MCF 10A (cell line): ENCODE measurements at places on chromosomes 5 and 9. TPM values are rescaled to one million over a fixed set of nuclear protein-coding genes. Genes with fewer than 3 reads are reported as not detected.

Gene GARIN3
- total RNA-seq, result not detected in 2 replicates

Gene BTNL3
- total RNA-seq, result not detected in 2 replicates

Gene BSPRY
- 0.17 and 0.21 TPM in 2 replicates for total RNA-seq

Gene CTNNA1
- 519 and 638 TPM in 2 replicates for total RNA-seq

Gene TSSK1B
- total RNA-seq, result 0.35 and 0.39 TPM in 2 replicates

Gene SCGB3A2
- not detected in 2 replicates for total RNA-seq

Gene SLC9A3
- 0.93 and 1.0 TPM in 2 replicates for total RNA-seq

- peak overlapping the region; percentile 63 for H3K27ac ChIP-seq
- H3K4me1 ChIP-seq, result peaks cover 40% of the 10 kb centered on the region
- H3K27me3 ChIP-seq, result no peaks in the 10 kb centered on the region
These were observed 82.9 kb downstream of the RXRA start for GRCh38 chr9:134408939-134409737.

DNA sequence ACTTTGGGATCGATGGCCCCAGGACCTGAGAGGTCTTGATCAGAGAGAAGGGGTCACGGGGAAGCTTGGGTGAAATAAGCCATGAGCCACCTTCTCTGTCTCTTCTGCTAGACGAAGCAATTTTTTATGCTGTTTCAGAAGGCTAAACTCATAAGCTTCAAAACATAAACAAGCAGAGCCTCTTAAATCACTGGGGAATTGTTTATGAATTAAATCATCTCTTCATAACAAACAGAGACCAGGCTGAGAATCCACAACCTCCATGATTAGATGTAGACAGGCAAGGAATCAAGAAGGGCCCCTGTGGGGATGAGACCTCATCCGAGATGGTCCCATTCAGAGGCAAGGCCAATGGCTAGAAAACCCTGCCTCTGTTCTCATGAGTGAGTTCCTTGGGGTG is 21.7 kb upstream of the TCOF1 start:
- H3K36me3 ChIP-seq, result no peaks in the 10 kb centered on the region
- no peaks in the 10 kb centered on the region for H3K27me3 ChIP-seq
- H3K27ac ChIP-seq, result no peak overlapping the region
- no peaks in the 10 kb centered on the region for H3K4me1 ChIP-seq

- no peak for DNase-seq
- H3K27me3 ChIP-seq, result no peaks in the 10 kb centered on the region
- no peaks in the 10 kb centered on the region for H3K4me1 ChIP-seq
These were observed 128.4 kb downstream of the PARP8 start for GRCh38 chr5:50794812-50795211.

GRCh38 chr5:80736730-80737129 is 81.9 kb upstream of the DHFR start:
- H3K4me3 ChIP-seq, result no peak overlapping the region
- no peaks in the 10 kb centered on the region for H3K4me1 ChIP-seq
- DNase-seq, result peak; percentile 69
- H3K27me3 ChIP-seq, result no peaks in the 10 kb centered on the region

- peaks cover 36% of the 10 kb centered on the region for H3K4me1 ChIP-seq
- peaks cover 38% of the 10 kb centered on the region for H3K27me3 ChIP-seq
- H3K4me3 ChIP-seq, result no peak overlapping the region
- no peaks in the 10 kb centered on the region for H3K36me3 ChIP-seq
These were observed 192.3 kb downstream of the TLE1 start for GRCh38 chr9:81497091-81497490.

GRCh38 chr9:122777935-122778627 is 10.7 kb upstream of the OR5C1 start:
- H3K27me3 ChIP-seq, result peaks cover 5% of the 10 kb centered on the region
- peak overlapping the region; percentile 37 for H3K27ac ChIP-seq
- H3K4me1 ChIP-seq, result peaks cover 17% of the 10 kb centered on the region
- H3K4me3 ChIP-seq, result no peak overlapping the region

DNA sequence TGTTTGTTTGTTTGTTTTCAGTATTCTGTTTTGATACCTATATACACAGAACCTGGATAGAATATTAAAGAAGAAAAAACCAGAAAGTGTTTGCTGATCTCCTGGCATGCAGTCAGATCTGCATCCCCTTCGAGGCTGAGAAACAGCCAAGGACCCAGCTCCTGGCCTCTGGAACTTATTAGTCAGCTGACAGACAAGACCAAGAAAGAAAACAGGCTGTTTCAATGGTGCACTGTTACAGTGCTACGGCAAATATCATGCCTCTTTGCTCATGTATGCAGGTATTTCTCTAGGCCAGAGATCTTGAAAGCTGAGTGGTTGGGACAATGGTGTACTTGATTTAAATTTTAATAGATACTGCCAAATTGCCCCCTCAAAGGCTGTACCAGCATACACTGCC is 95.0 kb downstream of the C5orf15 start:
- peaks cover 60% of the 10 kb centered on the region for H3K27me3 ChIP-seq
- H3K4me3 ChIP-seq, result no peak overlapping the region
- H3K36me3 ChIP-seq, result no peaks in the 10 kb centered on the region
- DNase-seq, result no peak
- H3K4me1 ChIP-seq, result no peaks in the 10 kb centered on the region

DNA sequence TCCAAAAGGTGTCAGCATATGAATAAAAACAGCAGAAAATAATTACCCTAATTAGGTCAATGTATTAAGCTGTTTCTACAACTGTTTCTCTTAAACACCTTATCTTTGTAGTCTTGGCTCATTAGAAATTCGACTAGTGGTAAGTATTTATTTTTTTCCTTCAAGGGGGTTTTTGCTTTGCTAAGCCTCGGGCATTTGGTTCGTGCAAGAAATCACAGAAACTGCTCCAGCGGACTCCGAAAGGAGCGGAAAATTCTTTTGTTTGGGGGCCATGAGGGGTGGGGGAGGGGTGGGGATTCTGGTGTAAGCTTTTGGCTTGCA is 757 bp downstream of the ZBED3 start:
- H3K4me1 ChIP-seq, result peaks cover 11% of the 10 kb centered on the region
- peak overlapping the region; percentile 86 for H3K4me3 ChIP-seq
- peaks cover 18% of the 10 kb centered on the region for H3K36me3 ChIP-seq
- H3K27me3 ChIP-seq, result no peaks in the 10 kb centered on the region
- no peak for DNase-seq

DNA sequence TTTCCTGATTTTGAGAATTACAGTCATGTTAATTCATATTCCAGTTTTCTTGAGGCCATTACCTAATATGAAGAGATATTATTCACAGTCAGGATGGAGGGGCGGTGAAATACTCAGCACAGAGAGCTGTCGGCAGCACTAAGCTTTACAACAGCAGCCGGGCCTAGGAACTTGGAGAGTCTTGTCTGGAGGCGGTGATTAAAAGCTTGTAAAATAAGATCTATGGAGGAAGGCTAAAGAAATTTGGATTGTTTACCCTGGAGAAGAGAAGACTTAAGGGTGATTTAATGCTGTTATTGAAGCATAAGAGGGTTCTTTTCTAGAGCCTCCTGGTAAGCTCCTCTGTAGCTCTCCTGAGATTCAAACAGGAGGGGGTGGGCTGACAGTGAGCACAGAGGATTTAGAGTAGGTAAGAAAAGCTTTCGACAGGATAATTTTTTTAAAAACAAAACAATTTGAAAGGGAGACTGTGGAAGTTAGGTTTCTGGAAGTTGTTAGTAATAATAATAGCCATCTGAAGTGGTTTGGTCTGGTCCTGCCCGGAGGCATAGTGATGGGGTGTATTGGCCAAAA is 406.3 kb upstream of the ADAMTSL1 start:
- H3K27me3 ChIP-seq, result peaks cover 28% of the 10 kb centered on the region
- no peak overlapping the region for H3K27ac ChIP-seq
- H3K36me3 ChIP-seq, result no peaks in the 10 kb centered on the region
- DNase-seq, result no peak

DNA sequence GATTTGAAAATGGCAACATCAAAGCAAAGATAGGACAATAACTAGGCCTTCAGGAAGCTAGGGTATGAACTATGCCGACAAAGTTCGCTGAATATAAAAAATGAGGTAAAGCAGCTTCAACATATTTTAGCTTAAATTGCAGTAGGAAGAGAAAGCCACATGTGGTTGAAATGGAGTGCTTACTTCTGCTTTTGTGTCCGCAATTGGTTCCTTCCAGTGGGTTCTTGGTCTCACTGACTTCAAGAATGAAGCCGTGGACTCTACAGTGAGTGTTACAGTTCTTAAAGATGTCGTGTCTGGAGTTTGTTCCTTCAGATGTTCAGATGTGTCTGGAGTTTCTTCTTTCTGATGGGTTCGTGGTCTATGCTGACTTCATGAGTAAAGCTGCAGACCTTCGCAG is 95.2 kb downstream of the APTX start:
- H3K4me1 ChIP-seq, result no peaks in the 10 kb centered on the region
- no peak for DNase-seq
- no peak overlapping the region for H3K4me3 ChIP-seq
- H3K27me3 ChIP-seq, result no peaks in the 10 kb centered on the region
- no peak overlapping the region for H3K27ac ChIP-seq

DNA sequence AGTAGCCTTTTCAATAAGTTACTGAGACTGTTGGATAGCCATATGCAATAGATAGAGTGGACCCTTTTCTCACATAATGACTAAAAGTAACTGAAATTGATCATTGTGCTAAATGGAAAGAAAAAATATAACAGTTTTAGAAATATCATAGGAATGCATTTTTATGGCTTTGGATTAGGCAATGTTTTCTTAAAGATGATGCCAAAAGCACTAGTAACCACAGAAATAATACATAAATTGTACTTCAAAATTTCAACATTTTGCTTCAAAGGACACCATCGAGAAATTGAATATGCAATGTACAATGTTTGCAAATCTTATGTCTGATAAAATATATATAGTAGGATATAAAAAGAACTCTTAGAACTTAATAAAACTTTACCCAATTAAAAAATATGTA is 1267.5 kb upstream of the CDH9 start:
- no peak overlapping the region for H3K4me3 ChIP-seq
- no peaks in the 10 kb centered on the region for H3K4me1 ChIP-seq
- H3K27ac ChIP-seq, result no peak overlapping the region
- no peaks in the 10 kb centered on the region for H3K36me3 ChIP-seq

- H3K4me1 ChIP-seq, result no peaks in the 10 kb centered on the region
- no peak for DNase-seq
- H3K4me3 ChIP-seq, result no peak overlapping the region
- no peak overlapping the region for H3K27ac ChIP-seq
- H3K27me3 ChIP-seq, result peaks cover 38% of the 10 kb centered on the region
- H3K36me3 ChIP-seq, result no peaks in the 10 kb centered on the region
These were observed 68.4 kb upstream of the GABRP start for GRCh38 chr5:170715141-170715540.

DNA sequence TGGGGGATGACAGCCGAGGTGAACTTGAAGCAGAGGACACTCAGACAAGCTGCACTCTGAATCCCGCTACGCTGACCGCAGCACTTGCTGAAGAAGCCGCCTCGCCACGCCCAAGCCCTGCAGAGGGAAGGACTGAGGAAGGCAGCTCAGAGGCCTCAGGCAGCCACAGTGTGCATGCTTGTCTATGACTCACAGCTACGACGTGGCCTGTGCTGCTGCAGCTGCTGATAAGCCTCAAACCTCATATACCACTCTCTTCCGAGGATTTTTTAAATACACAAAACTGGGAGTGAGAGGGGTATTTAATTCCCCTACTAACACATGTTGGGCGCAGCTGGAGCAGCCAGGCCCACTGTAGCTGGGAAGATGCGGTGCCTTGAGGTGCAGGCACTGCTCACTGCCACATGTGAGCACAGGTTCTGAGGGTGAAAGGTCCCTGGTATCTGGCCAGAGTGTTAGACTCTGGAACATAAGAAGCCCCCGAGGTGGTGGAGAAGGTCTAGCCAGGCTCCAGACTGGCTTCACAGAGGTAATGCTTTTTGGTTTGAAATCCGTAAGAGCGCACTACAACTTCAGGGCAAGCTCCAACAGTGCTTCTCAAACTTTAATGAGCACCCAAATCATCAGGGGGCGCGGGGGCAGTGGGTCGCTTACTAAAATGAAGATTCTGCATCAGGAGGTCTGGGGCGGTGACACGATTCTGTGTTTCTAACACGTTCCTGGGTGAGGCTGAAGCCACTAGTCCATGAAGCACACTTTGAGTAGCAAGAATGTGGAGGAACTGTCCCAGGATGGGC is 196.8 kb downstream of the AUH start:
- DNase-seq, result peak; percentile 94
- H3K4me3 ChIP-seq, result peak overlapping the region; percentile 6
- H3K27ac ChIP-seq, result peak overlapping the region; percentile 57
- peaks cover 30% of the 10 kb centered on the region for H3K4me1 ChIP-seq
- no peaks in the 10 kb centered on the region for H3K36me3 ChIP-seq
- H3K27me3 ChIP-seq, result no peaks in the 10 kb centered on the region

GRCh38 chr5:36573438-36573837 is 33.0 kb upstream of the SLC1A3 start:
- H3K27me3 ChIP-seq, result no peaks in the 10 kb centered on the region
- peaks cover 19% of the 10 kb centered on the region for H3K4me1 ChIP-seq
- peak; percentile 60 for DNase-seq
- no peak overlapping the region for H3K27ac ChIP-seq

GRCh38 chr9:108830272-108830671 is 25.5 kb downstream of the ACTL7B start:
- peaks cover 15% of the 10 kb centered on the region for H3K4me1 ChIP-seq
- H3K4me3 ChIP-seq, result no peak overlapping the region
- peak; percentile 44 for DNase-seq
- peak overlapping the region; percentile 13 for H3K27ac ChIP-seq

DNA sequence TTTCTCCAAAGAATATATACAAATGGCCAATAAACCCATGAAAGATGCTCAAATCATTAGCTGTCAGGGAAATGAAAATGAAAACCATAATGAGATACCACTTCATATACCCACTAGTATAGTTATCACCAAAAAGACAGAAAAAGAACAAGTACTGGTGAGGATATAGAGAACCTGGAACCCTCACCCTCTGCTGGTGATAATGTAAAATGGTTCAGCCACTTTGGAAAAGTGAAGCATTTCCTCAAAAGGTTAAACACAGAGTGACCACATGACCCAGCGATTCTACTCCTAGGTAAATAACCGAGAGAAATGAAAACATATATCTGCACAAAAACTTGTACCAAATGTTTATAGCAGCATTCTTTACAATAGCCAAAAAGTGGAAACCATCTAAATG is 72.0 kb downstream of the HSD17B3 start:
- H3K4me3 ChIP-seq, result no peak overlapping the region
- H3K27ac ChIP-seq, result no peak overlapping the region
- DNase-seq, result no peak
- H3K36me3 ChIP-seq, result no peaks in the 10 kb centered on the region

DNA sequence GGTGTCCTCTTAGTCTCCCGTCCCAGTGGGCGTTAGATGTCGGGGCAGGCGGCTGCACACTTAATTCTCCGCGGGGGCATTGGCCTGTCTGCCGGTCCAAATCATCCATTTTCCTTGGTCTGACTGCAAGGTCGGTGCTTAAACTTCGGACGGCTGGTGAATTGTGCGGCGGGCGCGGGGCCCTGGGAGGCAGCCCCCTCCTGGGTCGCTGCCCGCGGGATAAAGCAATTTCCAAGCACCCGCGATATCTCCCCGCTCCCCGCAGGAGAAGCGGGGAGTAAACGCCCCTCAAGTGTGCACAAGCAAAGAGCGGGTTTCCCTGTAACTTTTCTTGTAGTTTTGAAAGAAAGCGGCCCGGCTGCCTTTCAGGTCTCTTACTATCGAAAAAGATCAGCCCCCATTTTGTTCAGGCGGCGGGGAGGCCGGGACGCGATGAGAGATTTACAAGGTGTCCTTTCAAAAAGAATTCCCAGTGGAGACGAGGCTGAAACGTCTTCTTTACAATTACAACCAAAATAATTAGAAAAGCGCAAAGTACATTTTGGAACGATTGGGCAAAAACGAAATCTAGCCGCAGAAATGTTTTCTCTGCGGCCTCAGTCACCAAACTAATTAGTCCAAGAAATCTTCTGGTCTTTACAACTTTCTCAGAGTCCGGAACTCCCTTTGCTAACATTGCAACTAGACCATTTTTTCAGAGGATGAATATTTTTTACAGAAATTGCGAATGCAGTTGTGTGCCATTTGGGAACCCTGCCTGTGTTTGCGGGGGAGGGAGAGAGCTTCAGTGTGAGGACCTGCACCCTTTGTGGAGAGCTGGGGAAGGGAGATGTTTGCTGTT is 1.8 kb downstream of the IRX1 start:
- DNase-seq, result peak; percentile 42
- H3K27me3 ChIP-seq, result no peaks in the 10 kb centered on the region
- peaks cover 22% of the 10 kb centered on the region for H3K36me3 ChIP-seq
- H3K4me3 ChIP-seq, result peak overlapping the region; percentile 79
- H3K4me1 ChIP-seq, result peaks cover 8% of the 10 kb centered on the region
